Activated T-cell treated with anti-CD3 and anti-CD28 coated beads, Interleukin-2, amount 50 U/mL, for 72 hours (primary cell): ENCODE measurements at places on chromosomes 3 and 15.
A peak's percentile ranks its signal among the peaks of the same experiment; 100 is the strongest.

DNA sequence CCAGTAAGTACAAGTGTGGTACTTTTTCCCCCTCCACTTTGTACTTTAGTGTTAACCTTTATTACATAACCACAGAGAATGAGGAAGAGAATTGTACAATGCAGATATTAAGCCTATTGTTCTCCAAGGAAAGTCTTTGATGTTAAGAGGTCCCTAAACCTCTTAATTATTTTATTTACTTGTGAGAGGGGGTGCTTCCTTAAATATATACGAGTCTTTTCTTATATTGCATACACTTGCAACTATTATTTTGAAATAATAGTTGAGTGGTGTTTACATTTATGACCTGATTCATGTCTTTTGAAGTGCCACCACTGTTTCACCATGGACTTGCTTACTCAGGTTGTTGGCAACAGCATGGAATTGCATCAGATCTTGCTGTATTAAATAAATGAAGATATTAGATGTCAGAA, 10.1 kb downstream of the USP3 start:
- peak overlapping the region; percentile 84 for H3K4me3 ChIP-seq
- no peak for DNase-seq
- H3K27ac ChIP-seq: peak overlapping the region; percentile 62
- no peaks in the 10 kb centered on the region for H3K36me3 ChIP-seq

DNA sequence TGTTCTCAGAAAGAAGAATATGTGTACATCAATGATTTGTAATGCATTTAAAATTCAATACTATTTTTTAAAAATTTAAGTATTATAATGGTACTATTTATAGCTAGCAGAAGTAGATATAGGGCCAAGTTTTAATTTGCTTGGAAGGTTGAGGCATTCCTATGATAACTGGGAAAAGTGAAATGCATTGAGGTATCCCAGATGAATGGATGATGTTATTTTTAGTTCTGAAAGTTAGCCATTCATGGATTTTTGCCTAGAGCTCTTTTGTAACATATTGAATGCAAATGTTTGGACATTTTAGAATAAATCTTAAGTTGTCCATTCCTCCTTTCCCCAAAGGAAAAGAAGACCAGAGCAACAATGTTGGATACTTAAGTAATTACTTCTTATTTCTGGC, 47.6 kb downstream of the GAP43 start:
- peaks cover 49% of the 10 kb centered on the region for H3K27me3 ChIP-seq
- DNase-seq: no peak
- H3K4me3 ChIP-seq: no peak overlapping the region
- H3K27ac ChIP-seq: no peak overlapping the region

- H3K27me3 ChIP-seq: no peaks in the 10 kb centered on the region
- H3K27ac ChIP-seq: no peak overlapping the region
- no peak for DNase-seq
- H3K36me3 ChIP-seq: no peaks in the 10 kb centered on the region
Measured at GRCh38 chr3:159828542-159828943, 160.1 kb upstream of the IL12A start.

DNA sequence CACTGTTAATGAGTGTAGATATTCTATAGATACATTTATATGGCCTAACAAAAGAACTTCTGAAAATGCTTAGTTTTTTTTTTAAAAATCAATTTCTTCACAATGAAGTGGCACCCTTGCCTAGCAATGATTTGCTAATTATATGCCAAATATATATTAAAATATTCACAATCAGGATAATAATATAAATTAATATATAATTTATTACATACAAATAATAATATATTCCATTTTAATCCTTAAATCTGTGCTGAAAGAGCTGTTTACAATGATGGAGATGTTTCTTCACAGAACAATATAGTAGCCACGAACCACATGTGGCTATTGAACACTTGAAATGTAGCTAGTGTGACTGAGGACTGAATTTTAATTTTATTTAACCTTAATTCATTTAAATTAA, 648.4 kb upstream of the GBE1 start:
- H3K4me3 ChIP-seq: no peak overlapping the region
- H3K36me3 ChIP-seq: no peaks in the 10 kb centered on the region
- H3K27ac ChIP-seq: no peak overlapping the region
- DNase-seq: no peak
- no peaks in the 10 kb centered on the region for H3K4me1 ChIP-seq

- H3K36me3 ChIP-seq: peaks cover 1% of the 10 kb centered on the region
- H3K4me1 ChIP-seq: peaks cover 14% of the 10 kb centered on the region
- DNase-seq: no peak
- no peak overlapping the region for H3K27ac ChIP-seq
Measured at GRCh38 chr15:45121706-45122417, 7.7 kb downstream of the DUOXA2 start.

DNA sequence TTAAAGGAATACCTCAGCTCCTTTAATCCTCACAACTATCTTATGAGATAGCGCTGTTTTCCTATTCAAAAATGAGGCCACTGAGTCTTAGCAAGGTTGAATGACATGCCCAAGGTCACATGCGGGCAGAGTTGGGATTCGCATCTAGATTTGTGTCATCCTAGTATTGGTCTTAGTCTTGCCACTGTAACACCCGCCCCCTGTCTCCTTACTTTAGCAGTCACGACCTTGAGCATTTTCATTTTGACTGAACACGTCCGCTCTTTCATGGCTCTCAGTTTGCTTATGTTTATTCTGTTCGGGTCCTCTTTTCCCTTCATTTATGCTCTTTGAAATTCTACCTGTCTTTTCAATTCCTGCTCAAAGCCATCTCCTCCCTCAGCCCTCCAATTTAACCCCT, 112.5 kb upstream of the CADPS start:
- DNase-seq: no peak
- H3K4me1 ChIP-seq: no peaks in the 10 kb centered on the region
- H3K4me3 ChIP-seq: no peak overlapping the region
- no peaks in the 10 kb centered on the region for H3K27me3 ChIP-seq
